ENCODE measurements at places on chromosomes 3 and 15.
A peak's percentile ranks its signal among the peaks of the same experiment; 100 is the strongest.

- no peak for DNase-seq
Measured at GRCh38 chr15:94023531-94023930, 207.8 kb upstream of the MCTP2 start.

GRCh38 chr3:143242101-143242500, 122.5 kb downstream of the CHST2 start:
- no peak for DNase-seq

- no peak for DNase-seq
Measured at GRCh38 chr15:66720206-66721010, 18.4 kb downstream of the SMAD6 start.

DNA sequence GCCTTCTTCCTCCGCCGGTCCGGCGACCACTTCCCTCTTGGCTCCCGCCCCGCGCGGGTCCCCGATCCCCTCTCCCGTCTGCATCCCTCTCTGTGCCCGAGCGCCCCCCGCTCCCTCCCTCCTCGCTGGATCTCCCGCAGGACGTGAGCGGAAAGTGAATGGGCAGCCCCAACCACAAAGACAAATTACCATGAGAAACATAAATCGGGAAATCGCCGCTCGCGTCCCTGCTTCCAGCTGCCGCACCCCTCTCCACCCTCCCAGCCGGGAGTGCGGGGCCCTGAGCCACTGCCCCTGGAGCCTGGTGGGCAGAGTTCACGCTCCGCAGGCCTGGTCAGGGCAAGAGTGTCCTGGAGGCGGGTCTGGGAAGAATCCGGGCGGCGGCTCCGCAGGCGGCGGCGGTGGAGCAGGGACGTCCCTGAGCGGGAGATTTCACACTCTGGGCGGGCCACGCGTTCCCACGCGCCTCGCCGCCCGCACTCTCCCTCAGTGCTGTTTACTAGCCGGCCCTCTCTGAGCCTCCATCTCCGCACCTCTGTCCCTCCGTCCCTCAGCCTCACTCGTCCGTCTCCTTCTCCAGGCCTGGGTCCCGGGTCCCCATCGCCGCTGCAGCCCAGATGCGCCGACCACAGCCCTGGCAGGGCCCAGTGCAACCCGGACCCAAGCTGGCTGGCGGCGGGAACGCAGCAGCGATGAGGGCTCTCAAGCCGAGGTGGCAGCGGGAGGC, 835 bp downstream of the SEMA5B start:
- DNase-seq, result peak; percentile 10
